Fibroblast of skin of left biceps (primary cell): ENCODE measurements at places on chromosomes 16 and 17.

- no peak for DNase-seq
Observed at GRCh38 chr17:4616476-4616875, 25.0 kb downstream of the ALOX15 start.

- no peak for DNase-seq
Observed at GRCh38 chr17:66727634-66728570, 107.0 kb upstream of the CACNG5 start.

- DNase-seq, result no peak
Observed at GRCh38 chr17:66381701-66382362, 79.4 kb downstream of the PRKCA start.

- no peak for DNase-seq
Observed at GRCh38 chr17:8326511-8327302, 12.9 kb upstream of the ODF4 start.

GRCh38 chr17:69406941-69407340, 7.6 kb upstream of the MAP2K6 start:
- DNase-seq, result peak; percentile 61

DNA sequence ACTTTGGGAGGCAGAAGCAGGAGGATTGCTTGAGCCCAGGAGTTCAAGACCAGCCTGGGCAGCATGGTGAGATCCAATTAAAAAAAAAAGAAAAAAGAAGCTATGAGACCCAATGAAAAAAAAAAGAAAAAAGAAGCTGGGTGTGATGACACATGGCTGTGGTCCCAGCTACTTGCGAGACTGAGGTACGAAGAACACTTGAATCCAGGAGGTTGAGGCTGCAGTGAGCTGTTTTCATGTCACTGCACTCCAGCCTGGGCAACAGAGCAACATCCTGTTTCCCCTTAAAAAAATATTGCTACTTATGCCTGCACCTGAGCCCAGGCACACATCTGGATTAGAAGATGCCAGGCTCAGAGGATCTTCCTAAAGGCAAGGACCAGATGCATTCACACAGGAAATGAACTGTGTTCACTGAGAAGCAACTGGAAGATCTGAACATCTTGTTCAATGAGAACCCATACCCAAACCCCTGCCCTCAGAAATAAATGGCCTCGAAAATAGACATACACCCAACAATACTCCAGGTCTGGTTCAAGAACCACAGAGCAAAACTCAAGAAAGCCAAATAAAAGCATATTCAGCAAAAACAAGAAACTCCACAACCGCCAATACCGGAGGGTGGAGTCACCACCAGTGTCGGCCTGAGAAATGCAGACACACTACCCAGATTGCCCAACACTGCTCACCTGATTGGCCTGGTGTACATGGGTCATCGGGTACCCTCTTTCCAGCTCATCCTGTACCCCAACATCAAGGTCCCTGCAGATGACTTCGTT, 4.4 kb downstream of the RNF135 start:
- DNase-seq, result no peak

DNA sequence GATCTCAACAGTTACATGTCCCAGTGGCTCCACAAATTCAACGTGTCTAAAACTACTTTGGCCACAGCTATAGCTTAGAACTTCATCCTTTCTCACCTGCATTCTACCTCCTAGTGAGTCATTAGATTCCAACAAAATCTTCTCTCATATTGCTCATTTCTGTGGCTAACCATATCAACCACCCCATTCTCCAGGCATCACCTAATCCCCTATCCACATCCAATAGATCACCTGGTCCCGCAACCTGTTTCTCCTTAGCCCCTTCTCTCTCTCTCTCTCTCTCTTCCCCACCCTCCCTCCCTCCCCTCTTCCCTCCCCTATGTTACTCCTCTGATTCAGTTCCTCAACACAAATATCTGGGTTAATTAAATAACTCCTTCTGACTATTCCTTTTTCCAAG, 64.6 kb downstream of the ANKFN1 start:
- DNase-seq, result no peak

GRCh38 chr16:13907431-13907830, 12.5 kb upstream of the ERCC4 start:
- DNase-seq, result no peak

DNA sequence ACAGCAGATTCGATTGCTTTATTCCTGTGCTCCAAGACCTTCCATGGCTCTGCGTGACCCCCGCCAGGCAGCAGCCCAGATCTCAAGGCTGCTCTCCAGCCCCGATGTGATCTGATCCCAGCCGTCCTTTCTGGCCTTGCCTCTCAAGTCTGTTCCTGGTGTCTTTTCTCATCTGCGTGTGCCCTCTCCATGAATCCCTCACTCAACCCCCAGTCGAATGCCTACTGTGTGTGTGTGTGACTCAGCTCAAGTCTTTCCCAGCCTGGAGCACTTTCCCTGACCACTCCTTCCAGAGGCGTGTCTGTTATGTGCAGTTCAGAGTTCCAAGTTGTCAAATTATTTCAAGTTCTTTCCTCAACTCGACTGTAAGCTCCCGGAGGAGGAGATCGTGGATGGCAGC, 64.0 kb downstream of the MRM1 start:
- no peak for DNase-seq

DNA sequence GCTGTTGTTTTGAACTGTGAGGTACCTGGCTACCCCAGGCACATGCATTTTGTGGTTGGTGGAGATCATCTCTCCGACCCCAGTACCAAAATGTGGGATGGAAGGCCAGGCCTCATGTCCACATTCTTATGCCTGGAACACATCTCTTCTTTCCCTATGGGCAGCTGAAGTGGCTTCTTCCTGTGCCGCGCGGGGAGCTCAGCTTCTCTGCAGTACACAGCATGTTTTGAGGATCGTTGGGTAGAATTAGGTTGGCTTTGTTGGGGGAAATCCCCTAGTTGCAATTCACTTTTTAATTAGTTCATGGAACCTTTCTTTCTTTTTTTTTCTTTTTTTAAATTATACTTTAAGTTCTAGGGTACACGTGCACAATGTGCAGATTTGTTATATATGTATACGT, 242.1 kb downstream of the MSI2 start:
- no peak for DNase-seq

DNA sequence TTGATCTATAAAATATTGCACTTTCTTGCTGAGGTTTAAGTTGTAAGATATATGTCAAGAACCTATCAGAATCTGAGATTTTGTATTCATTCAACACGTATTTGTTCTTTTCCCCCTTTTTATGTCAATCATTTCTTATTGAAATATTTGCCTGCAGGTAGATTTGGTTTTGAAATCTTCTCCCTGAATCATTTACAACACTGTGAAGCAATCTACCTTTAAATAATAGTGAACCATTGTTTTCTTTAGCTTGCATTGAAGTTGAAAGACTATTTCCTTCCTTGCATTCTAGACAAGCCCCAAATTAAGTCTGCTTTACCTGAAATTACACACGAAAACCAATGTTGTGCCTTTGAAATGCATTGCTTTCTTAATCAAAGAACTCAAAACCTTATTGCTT, 460.2 kb downstream of the KIF2B start:
- DNase-seq, result no peak

DNA sequence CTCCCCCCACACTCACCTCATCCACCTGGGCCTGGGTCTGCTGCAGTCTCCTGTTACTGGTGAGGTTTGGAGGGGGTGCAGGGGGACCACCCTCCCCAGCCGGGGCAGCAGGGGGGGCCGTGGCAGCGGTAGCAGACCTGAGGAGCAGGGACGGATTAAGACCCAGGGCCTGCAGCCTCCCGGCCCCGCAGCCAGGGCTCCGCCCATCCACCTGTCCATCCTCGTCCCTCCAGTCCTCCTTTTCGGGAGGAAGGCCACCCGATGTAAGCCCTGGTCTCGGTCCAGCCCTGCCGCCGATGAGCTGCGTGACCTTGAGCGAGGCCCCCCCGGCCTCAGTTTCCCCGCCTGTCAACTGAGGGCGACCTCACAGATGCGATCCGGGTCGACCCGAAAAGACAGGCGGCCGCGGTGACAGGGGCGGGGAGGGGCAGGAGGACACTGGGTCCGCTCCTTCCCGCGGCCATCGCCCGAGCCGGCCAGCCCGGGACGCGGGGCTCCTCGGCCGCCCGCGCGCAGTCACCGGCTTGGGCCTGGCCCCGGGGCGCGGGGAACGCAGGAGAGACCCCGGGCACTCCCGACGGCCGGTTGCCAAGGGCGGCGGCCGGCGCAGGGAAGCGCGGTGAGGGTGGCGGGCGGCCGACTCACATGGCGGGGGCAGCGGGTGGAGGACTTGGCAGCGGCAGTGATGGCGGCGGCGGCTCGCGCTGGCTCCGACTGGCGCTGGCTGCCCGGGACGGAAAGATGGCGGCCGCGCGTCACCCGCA, at the start of gene VAMP2:
Gene VAMP2 (minus strand): TSS at position 716 of the 764 bp plus-strand sequence. CDS start 69 bp downstream, at position 647.
- DNase-seq, result no peak

DNA sequence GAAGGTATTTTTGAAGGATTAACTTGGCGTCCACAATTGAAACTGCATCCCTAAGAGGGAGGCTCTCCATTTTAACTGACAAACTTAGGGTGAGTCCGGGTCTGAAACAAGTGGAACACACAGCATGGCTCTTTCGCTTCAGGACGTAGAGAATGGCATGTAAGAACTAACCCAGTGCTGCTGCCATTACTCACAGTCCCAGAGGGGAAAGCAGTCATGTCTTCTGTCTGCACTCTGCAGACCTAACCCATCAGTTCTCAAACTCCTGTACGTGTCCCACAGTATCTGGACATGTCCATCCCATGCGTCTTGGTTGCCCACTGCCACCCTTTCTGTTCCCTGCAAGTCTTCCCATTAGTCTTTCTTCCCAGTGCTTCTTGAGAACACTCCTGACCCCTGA, 563 bp downstream of the ST6GALNAC1 start:
- DNase-seq, result no peak

DNA sequence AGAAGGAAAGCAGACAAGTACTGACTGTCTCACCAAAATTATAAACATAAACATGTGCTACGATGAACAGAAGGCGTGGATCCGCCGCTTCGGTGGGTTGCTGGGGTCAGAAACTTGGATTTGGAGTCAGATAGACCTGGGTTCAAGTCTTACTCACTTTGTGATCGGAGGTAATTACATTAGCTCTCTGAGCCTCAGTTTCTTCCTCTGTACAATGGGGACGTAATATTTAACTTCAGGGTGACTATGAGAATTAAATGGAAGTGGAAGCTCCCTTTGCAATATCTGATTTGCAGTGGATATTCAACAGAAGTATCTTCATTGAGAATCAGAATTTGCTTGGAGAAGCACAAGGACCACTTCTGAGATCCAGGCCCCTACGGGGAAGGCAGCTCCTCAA, 6.2 kb downstream of the RHBDL3 start:
- DNase-seq, result no peak

- no peak for DNase-seq
Observed at GRCh38 chr17:8477171-8477570, 41.5 kb downstream of the NDEL1 start.

DNA sequence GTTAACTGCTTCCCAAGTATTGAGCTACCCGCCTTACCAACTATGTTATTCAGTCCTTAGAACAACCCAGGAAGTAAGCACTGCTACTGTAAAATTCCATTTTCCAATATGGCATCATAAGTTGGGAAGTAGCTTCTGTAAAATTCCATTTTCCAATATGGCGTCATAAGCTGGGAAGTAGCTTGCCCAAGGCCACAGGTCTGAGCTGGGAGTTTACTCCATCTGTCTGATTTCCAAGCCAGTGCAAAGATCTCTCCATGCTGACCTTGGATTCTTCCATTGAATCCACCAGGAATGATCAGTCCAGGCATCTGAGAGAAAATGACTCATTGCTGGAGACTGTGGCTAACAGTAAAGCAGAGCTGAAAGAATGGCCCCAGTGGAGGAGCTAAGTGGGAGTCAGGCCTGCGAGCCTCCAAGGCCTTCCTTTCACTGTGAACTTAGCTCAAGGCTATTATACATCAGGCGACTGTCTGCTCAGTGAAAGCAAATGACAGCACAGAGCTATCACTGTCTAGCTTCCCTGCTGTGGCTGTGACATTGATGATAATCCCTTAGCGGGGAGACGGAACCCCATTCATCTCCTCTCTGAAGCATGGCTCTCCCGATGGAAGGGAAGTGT, 430.4 kb downstream of the HAPSTR1 start:
- DNase-seq, result no peak

DNA sequence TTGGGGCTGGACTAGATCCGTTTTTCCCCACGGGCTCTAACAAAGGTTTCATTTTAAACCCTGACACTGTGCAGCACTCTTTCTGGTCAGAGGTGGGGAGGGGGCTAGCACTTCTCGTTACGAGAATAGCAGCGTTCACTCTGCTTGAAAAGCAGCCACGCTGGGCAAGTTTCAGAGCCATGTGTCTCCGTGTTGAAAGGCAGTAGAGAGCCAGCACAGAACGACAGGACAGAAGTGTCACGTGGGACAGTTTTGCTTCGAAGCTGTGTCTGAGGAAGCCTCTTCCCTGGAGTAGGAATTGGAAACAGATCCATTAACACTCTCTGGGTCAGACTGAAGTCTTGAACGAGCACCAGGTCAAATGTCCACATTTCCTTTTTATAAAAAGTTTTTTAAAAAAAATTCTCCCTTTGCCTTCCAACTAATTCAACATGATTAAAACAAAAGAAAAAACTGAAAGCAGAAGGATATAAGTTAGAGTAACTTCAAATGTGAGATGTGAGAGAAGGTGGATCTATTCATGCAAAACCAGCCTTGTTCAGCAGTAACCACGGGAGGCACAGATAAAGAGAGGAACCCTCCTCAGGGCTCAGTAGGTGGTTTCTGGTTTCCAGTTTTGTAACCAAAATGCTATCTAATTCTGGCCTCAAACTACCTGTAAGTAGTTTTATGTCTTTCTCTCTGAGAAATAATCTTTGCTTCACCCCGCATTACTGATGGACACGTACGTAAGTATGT, 65.0 kb downstream of the SMG6 start:
- no peak for DNase-seq

DNA sequence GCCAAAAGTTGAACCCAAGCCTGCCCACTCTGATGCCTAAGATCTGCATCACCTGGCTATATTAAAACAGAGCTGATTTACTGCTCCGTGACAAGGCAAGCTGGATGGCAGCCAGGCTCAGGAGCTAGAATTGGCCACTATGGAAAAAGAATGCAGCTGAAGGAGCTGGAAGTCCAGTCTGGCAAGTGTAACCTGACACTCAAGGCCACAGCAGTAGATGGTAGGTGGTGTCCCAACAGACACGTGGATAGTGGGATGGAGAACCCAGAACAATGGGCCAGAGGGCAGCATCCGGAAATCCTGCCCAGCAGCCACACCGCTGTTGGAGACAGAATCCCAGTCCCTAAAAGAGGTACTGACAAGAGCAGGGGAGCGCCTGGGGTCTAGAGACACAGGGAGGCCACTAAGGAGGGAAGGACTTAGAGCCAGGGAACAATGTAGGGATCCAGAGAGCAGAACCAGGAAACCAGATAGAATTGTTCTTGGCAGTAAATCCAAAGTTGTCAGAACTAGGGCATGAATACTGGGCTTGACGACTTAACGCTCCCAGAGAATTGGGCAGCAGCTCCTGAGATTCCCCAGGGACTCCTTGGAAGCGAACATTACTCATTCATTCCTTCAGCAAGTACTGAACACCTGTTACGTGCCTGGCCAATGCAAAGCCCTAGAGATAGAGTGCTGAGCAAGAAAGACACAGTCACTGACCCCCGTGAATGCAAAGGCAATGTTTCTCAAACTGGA, 85.7 kb downstream of the CDYL2 start:
- DNase-seq, result no peak

- DNase-seq, result no peak
Observed at GRCh38 chr17:77618173-77618572, 340.3 kb upstream of the TNRC6C start.
